Mesothelial cell of epicardium (in vitro differentiated cells): ENCODE measurements at places on chromosomes 2 and 18.

GRCh38 chr2:30684516-30684915, 122.7 kb downstream of the CAPN13 start:
- no peak for DNase-seq

DNA sequence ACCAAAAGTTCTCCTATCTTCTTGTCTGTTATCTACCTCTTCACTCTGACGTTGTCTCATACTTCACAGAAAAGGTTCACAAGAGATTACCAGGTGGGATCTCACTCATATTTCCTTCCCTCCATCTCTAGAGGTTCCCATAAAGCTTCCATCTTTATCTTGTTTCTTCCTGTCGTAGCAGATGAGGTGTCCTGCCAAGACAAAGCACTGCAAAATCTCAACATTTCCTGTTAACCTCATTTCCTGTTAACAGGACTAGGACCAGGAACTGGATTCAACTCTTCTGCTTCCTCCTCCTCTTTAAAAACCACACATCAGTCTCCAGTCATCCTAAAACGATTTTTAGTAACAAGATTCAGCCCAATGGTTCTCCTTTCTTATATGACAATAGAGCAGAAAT, 512.8 kb upstream of the NRP2 start:
- no peak for DNase-seq

- no peak for DNase-seq
Observed at GRCh38 chr2:67502346-67503065, 105.4 kb downstream of the ETAA1 start.

- DNase-seq = no peak
Observed at GRCh38 chr2:177395351-177396065, 2.9 kb downstream of the AGPS start.
